ENCODE measurements at places on chromosomes 5 and 9.

DNA sequence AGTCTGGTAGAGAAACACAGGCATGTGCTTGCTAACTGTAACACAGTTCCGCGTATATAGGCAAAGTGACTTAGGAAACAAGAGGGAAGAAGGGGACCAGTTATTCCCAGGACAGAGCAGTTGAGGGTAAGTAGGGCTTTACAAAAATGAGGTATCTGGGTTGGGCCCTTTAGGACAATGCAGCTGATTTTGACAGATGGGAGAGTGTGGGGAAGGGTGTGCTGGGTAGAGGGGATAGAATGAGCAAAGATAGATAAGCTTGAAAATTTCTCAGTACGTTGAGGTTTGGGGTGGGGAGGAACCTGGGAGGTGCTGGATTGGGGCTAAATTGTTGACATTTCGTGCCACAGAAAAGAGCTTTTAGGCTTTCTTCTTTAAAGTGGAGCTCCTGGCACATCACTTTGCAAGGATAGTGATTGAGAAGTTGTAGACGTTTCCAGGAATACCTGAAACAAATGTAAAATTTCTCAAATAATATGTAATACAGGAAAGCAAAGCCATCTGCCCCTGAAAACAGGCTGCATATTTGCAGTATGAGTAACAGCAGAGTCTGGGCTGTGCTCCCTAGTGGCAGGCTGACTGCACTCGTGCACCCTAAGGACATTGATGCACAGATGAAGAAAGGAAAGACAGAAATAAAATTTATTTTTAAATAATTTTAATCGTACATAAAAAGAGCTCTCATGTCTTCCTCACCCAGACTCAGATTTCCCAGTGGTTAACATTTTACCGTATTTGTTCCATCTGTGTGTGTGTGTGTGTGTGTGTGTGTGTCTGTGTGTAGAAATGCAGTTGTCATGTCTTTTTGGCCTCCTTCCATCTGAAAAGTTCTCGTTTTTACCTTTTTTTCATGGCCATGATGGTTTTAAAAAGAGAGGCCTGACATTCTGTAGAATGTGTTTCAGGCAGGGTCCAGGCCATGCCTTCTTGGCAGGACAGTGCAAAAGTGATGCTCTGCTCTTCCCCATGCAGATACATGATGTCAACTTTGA lies 144.9 kb upstream of the DMRT1 start:
- no peak for DNase-seq

GRCh38 chr5:165497707-165498106 lies 1992.3 kb downstream of the MAT2B start:
- no peak for DNase-seq

- DNase-seq, result no peak
Observed at GRCh38 chr5:156526081-156526925, 199.3 kb downstream of the SGCD start.

GRCh38 chr5:55509097-55509496 lies 25.7 kb downstream of the PLPP1 start:
- no peak for DNase-seq

DNA sequence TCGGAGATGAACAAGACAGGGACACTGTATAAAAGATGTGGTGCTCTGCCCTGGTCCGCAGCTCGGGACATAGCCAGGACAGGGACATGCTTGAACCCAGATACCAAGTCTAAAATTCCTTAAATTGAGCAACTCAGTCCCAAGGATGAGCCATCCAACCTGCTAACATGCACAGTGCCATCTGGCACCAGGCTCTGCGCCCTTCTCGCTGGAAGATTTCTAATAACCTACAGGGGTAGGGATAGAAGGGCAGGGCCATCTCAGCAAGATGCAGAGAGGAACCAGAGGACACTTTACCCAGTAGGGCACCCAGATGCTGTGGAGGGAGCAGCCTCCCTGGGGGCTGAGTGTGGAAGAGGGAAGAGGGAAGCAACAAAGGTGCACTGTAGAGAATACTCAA lies 60.1 kb downstream of the SEMA4D start:
- DNase-seq, result no peak

- DNase-seq, result no peak
Observed at GRCh38 chr9:125396799-125397198, 135.2 kb downstream of the GAPVD1 start.

- DNase-seq, result no peak
Observed at GRCh38 chr5:160188141-160189015, 40.9 kb upstream of the FABP6 start.

DNA sequence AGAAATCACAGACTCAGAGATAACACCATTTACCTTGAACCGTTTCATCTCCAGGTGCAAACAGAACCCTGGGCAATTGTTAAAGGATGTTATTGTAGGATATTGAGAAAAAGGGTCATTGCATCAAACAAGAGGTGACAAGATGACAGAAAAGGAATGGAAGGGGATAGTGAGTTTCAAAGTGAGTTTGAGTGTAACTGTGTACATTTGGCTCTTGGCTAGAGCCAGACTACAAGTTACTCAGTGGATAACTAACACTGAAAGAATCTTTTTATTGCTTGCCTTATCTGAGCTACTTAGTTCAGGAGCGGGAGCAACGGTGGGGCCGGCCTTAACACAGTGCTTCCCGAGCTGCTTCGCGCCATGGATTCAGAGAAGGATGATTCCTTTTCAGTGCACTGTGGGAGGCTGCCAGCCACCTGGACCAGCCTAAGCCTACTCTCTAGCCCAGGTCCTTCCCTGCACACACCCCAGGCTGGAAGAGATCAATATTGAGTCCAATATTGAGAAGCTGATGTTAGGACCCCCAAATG lies 193.4 kb downstream of the ATPSCKMT start:
- no peak for DNase-seq

GRCh38 chr9:100394032-100394695 lies 32.8 kb upstream of the MSANTD3 start:
- DNase-seq, result no peak

GRCh38 chr5:17910318-17910717 lies 276.1 kb downstream of the TAF11L14 start:
- no peak for DNase-seq

GRCh38 chr5:107470295-107470582 lies 200.5 kb downstream of the EFNA5 start:
- DNase-seq, result no peak

DNA sequence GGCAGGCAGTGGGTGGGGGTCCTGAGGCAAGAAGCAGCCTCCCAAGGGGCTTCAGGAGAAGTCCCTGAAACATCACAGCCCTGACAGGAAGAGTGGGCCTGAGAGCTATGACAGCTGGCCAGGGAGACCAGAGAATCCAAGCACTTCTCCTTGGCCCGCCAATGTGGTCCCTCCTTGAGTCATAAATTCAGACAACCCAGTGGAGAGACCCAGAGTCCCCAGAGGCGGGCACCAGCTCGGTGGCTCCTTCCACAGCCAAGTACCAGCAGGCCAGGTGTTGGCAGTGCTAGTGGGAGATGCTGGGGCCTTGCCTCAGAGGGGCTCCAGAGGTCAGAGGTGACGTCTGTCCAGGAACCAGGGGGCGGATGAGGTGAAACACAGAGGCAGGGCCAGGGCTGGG lies 1.6 kb upstream of the DOK3 start:
- DNase-seq, result no peak

GRCh38 chr9:110110154-110110553 lies 97.8 kb downstream of the C9orf152 start:
- no peak for DNase-seq

DNA sequence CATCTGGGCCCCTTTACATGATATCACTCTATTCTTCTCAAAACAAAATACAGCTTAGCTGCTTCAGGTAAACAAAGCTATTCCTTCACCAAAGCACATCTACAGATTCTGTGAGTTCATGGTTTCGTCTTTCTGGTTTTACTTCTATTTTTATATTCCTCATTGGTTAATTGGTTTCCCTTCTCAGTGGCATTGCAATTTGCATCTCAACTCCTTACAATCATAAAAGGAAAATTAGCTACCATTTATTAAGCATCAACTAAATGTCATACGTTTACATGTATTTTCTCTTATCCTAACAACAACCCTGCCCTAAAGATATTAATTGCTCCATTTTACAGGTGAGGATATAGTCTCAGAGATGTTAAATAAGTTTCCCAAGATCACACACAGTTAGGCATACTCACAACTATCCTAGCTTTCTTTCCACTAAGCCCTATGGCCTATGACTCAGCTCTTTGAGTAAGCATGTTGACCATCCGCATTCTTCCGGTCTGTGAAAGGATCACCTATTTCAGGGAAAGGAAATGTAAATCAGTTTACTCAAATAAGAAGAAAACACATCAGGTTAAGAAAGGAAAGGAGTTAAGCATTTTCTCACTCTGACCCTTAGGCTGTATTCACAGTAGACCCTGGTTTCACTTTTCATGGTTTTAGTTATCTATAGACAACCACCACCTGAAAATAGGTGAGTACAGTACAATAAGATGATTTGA lies 146.1 kb downstream of the CAAP1 start:
- no peak for DNase-seq

DNA sequence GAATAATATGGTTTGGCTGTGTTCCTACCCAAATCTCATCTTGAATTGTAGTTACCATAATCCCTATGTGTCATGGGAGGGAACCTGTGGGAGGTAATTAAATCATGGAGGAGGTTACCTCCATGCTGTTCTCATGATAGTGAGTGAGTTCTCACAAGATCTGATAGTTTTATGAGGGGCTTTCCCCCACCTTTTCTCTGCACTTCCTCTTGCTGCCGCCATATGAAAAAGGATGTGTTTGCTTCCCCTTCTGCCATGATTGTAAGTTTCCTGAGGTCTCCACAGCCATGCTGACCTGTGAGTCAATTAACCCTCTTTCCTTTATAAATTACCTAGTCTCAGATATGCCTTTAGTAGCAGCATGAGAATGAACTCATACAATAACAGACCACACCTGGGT lies 63.7 kb upstream of the PRR16 start:
- no peak for DNase-seq

- DNase-seq, result no peak
Observed at GRCh38 chr5:68949256-68949655, 144.6 kb upstream of the SLC30A5 start.

GRCh38 chr9:101418518-101419430 lies 16.8 kb downstream of the ALDOB start:
- no peak for DNase-seq

GRCh38 chr9:84670138-84671041 lies 861 bp downstream of the NTRK2 start:
- no peak for DNase-seq

DNA sequence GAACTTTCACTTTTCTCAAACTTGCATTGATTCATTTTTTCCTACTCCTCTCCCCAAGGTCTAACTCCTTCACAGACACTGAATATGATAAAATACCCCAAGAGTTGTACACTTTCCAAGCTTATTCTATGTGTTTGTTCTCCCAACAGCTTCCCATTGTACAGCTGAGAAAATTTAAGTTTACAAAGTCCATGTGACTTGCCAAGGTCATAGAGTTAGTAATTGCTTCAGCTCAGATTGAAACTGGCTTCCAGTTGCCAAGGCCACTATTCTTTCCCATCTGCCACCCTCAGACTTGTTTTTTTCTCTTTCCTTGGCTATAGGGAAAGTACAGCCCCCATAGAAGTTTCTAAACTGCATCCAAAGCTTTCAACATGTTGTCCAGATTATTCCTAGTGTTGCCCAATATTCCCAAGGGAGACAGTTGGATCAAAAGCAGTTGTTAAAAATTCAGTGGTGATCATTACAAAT lies 34.8 kb downstream of the TNFSF8 start:
- no peak for DNase-seq
